WTC11 (cell line): ENCODE measurements at places on chromosomes 5 and 9. TPM values are rescaled to one million over a fixed set of nuclear protein-coding genes. Genes with fewer than 3 reads are reported as not detected.

The GPR150 gene
- total RNA-seq = 0.09 to 0.13 TPM (median 0.11 TPM) in 3 replicates

The SPINK14 gene
- not detected in 3 replicates for total RNA-seq

The TAS2R1 gene
- not detected in 3 replicates for total RNA-seq

The SPINK1 gene
- 5.4 to 10.6 TPM (median 5.5 TPM) in 3 replicates for total RNA-seq

The HAVCR2 gene
- 0.21 to 0.33 TPM (median 0.25 TPM) in 3 replicates for total RNA-seq

The ZSWIM6 gene
- 12.5 to 14.0 TPM (median 12.7 TPM) in 3 replicates for total RNA-seq

- H3K4me3 ChIP-seq = no peak overlapping the region
Measured at GRCh38 chr9:129895376-129896268, 60.4 kb downstream of the USP20 start.

- H3K4me3 ChIP-seq = no peak overlapping the region
- peak; percentile 62 for DNase-seq
- H3K36me3 ChIP-seq = peaks cover 16% of the 10 kb centered on the region
- H3K27me3 ChIP-seq = no peaks in the 10 kb centered on the region
- H3K27ac ChIP-seq = no peak overlapping the region
Measured at GRCh38 chr9:32968101-32969011, 33.1 kb downstream of the APTX start.

DNA sequence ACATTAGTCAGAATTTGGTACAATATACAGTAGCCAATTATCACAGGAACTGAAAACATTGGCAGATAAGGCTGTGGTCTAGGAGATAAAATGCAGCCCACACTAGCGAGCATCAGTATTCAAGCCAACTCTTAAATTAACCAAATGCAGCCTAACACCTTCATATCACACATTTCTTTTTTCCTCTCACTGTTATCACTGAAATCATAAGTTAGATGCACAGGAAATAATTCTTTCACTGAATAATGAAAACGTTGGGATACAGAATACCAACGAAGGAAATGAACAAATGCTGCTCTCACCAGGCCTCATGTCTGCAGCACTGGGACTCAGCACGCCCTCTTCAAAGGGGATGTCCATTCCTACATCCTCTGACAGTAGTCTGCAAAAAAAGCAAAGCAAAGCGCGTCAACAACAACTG, 109.1 kb upstream of the PCA3 start:
- H3K27me3 ChIP-seq = no peaks in the 10 kb centered on the region
- H3K27ac ChIP-seq = no peak overlapping the region
- no peaks in the 10 kb centered on the region for H3K36me3 ChIP-seq
- H3K4me3 ChIP-seq = no peak overlapping the region
- no peak for DNase-seq

GRCh38 chr5:138212828-138213160, 329 bp downstream of the CDC23 start:
- peaks cover 13% of the 10 kb centered on the region for H3K36me3 ChIP-seq
- peak overlapping the region; percentile 99 for H3K4me3 ChIP-seq
- peaks cover 5% of the 10 kb centered on the region; the same call in 1 of the 2 replicates for H3K4me1 ChIP-seq
- H3K27ac ChIP-seq = peak overlapping the region; percentile 99
- H3K27me3 ChIP-seq = no peaks in the 10 kb centered on the region; the same call in none of the 2 replicates

DNA sequence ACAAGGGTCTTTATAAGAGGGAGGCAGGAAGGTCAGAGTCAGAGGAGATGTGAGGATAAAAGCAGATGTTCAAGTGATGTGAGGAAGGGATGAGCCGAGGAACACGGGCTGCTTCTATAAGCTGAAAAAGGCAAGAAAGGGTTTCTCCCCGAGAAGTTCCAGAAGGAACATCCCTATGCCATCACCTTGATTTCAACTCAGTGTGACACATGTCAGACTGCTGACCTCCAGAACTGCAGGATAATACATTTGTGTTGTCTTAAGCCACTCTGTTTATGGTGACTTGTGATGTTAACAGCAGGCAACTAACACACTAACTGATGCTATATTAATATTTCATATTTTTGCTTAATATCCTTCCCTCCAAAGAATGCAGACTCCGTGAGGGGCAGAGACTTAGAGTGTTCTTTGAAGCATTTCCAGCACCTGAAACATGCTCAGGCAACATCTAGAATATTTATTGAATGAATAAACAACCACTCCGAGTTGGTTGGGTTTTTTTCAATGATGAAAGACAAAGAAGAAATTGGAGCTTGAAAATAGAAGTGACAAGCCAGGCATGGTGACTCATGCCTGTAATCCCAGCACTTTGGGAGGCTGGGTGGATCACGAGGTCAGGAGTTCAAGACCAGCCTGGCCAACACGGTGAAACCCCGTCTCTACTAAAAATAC, 77.6 kb upstream of the ADRA1B start:
- H3K4me1 ChIP-seq = no peaks in the 10 kb centered on the region
- no peaks in the 10 kb centered on the region for H3K36me3 ChIP-seq
- no peak for DNase-seq
- H3K27me3 ChIP-seq = no peaks in the 10 kb centered on the region; the same call in 1 of the 2 replicates
- no peak overlapping the region for H3K27ac ChIP-seq

DNA sequence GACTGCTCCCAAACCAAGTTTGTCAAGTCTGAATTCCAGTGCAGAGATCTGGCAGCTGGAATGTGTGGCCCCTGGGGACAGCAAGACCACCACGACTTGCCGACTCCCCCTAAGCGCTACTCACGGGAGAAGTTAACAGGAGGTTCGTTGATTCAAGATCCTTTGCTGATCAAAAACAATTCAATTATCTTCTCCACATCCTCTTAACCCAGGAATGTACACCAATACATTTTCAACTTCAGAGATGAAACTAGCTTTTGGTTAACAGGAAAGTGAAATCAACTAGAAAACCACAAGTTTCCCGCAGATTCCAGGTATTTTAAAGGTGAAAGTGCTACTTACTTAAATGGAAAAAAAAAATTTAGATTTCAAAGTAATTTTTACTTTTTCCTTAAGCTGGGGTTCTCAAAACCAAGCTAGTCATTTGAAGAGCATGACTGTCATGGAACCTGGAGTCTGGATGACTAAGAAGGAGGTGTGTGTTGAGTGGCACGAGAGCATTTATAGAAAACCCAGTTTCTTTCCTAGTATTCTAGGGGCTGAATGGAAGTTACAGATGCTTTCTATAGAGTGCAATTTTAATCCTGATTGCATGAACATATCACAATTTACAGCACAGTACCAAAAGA, 257.5 kb upstream of the PANK3 start:
- no peak overlapping the region for H3K4me3 ChIP-seq
- H3K27ac ChIP-seq = no peak overlapping the region
- H3K27me3 ChIP-seq = peaks cover 92% of the 10 kb centered on the region

- no peak overlapping the region for H3K4me3 ChIP-seq
- DNase-seq = no peak
- H3K27me3 ChIP-seq = no peaks in the 10 kb centered on the region
- H3K4me1 ChIP-seq = peaks cover 3% of the 10 kb centered on the region; the same call in 1 of the 2 replicates
- H3K36me3 ChIP-seq = no peaks in the 10 kb centered on the region
Measured at GRCh38 chr9:109716631-109717030, 63.4 kb upstream of the PALM2AKAP2 start.

- DNase-seq = no peak
- H3K27me3 ChIP-seq = no peaks in the 10 kb centered on the region
- no peaks in the 10 kb centered on the region for H3K36me3 ChIP-seq
- no peak overlapping the region for H3K27ac ChIP-seq
- H3K4me3 ChIP-seq = no peak overlapping the region
- H3K4me1 ChIP-seq = no peaks in the 10 kb centered on the region
Measured at GRCh38 chr9:4106081-4106759, 193.6 kb downstream of the GLIS3 start.
